ENCODE measurements at places on chromosomes 4 and X.
A peak's percentile ranks its signal among the peaks of the same experiment; 100 is the strongest.

GRCh38 chr4:100644150-100644549 lies 126.3 kb upstream of the EMCN start:
- no peak for DNase-seq

DNA sequence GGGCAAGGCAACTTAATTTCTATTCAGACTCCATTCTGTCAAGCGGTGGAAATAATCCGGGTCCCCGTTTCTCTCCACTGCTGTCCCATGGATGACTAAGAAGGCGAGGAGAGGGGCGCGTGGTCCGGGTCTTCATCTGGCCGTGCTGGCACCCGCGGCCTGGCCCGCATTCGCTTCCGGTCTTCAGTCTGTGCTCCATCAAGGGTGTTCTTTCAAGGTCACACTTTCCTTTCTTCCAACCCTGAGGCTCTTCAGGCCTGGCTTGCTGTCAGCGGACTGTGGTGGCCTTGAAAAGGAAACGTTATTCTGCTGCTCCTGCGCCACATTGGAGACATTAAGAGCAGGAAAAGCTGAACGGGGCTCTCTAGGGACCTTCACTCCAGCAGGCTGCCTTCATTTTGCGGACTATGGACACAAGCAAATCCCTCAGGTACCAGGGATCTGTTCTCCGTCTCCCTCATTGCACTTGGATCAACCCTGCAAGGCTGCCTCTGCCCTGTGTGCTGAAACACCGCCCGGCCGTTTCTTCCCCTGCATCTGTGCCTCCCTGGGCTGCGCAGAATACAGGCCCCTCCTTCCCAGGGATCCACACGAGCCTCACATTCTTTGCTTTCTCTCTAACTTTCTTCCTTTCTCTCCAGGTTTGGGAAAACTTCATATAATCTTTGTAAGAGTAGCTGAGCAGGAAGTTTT lies 5.7 kb upstream of the SLC25A4 start:
- no peak for DNase-seq

- DNase-seq = peak; percentile 56
Measured at GRCh38 chr4:139555705-139556070, 331 bp downstream of the SETD7 start.

- DNase-seq = no peak
Measured at GRCh38 chr4:93605163-93605562, 223.4 kb upstream of the ATOH1 start.

DNA sequence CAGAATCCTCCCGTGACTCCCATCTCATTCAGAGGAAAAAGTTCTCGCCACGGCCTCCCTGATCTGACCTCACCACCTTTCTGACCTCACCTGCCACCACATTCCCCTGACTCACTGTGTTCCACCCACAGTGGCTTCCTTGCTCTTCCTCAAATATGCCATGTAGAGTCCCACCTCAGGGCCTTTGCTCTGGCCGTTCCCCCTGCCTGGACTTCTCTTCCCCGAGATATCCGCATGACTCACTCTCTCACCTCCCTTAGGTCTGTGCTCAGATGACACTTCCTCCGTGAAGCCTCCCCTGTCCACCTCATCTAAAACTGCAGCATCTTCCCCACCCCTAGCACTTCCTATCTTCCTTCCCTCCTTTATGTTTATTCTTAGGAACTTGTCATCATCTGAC lies 7.2 kb upstream of the TSPYL2 start:
- no peak for DNase-seq

DNA sequence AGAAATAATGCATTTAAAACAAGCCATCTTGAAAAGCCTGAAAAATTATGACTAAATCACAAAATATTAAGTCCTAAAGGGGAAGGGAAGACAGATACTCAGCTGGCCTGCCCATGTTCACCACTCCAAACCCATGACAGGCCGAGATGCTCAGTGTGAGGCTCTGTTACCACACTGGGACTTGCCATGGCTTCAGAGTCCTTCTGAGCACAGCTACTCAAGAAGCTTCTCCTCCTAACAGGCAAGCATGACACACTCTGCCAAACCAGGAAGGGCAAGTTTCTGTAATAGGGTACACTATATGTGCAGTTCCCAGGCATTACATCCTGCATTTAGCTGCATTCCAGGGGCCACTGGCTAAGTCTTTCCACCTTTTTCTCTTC lies 34.0 kb upstream of the CYBB start:
- DNase-seq = no peak

- DNase-seq = no peak
Measured at GRCh38 chrX:153642051-153642654, 4.8 kb upstream of the DUSP9 start.

DNA sequence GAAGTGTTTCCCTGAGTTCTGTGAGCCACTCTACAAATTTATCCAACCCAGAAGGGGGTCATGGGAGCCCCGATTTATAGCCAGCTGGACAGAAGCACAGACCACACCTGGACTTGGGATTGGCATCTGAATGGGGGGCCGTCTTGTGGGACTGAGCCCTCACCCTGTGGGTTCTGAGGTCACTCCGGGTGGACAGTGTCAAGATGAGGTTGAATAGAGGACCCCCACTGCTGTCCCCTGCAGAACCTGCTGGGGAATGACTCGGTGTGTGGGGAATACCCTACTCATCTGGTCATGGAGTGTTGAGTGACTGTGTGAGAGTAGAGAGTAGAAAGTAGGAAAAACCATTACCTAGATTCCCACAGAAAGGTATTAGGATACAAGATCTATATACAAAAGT lies 67.5 kb downstream of the ZFYVE28 start:
- no peak for DNase-seq

DNA sequence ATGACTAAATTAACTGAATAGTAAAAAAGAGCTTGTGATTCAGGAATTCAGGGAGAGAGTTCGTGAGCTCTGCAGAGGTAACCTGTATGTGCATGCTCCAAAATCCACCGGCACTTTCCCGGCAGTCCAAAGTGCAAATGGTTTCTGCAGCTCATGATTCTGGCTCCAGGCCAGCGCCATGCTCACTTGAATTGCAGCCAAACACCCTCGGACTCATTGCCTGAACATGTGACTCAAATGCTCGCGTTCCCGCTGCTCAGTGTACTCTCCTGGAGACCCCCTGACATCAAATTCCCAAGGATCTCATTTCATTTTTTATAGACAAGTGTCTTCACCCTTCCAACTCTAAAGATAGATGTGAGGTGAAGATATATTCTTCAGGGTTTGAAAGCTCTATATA lies 44.1 kb upstream of the SH3RF1 start:
- peak; percentile 15 for DNase-seq

GRCh38 chrX:112832481-112833095 lies 8.0 kb downstream of the AMOT start:
- DNase-seq = no peak

DNA sequence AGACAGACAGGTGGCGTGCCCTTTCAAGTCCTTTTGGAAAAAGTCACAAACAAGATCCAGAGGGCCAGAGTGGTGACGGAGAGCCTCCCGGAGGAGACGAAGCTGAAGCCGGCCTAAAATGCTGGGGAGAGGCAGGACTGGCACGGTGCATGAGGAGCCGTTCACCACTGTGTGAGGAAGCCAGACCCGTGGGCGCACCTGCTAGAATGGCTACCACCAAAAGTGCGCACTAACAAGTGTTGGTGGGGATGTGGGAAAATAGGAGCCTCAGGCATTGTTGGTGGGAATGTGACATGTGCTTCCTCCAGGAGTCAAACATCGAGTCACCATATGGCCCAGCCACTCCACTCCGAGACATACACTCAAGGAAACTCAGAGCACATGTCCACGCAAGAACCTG lies 67.4 kb upstream of the HELT start:
- DNase-seq = no peak

GRCh38 chr4:173536808-173537429 lies 6.9 kb upstream of the HAND2 start:
- DNase-seq = no peak

GRCh38 chr4:176817204-176817603 lies 24.5 kb upstream of the VEGFC start:
- no peak for DNase-seq

GRCh38 chrX:24648495-24648894 lies 1.3 kb upstream of the PCYT1B start:
- DNase-seq = no peak

DNA sequence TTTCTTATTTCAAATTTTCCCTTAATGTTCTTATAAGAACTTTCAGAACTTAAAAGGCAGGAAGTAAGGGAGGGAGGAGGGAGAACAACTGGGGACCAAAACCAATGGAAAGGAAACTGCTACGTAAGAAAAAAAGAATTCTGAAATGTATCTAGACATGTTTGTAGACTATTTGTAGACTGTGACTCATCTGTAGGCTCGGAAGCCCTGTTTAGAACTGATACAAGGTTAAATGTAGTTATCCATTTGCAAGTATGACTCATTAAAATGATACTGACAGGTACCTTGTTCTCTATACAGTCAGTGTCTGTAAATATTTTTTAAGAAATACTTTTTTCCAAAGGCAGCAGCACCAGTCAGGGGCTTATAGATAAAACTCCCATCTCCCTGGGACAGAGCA lies 202.0 kb downstream of the DHX15 start:
- DNase-seq = no peak

GRCh38 chr4:118920247-118920646 lies 31.6 kb downstream of the SYNPO2 start:
- no peak for DNase-seq

DNA sequence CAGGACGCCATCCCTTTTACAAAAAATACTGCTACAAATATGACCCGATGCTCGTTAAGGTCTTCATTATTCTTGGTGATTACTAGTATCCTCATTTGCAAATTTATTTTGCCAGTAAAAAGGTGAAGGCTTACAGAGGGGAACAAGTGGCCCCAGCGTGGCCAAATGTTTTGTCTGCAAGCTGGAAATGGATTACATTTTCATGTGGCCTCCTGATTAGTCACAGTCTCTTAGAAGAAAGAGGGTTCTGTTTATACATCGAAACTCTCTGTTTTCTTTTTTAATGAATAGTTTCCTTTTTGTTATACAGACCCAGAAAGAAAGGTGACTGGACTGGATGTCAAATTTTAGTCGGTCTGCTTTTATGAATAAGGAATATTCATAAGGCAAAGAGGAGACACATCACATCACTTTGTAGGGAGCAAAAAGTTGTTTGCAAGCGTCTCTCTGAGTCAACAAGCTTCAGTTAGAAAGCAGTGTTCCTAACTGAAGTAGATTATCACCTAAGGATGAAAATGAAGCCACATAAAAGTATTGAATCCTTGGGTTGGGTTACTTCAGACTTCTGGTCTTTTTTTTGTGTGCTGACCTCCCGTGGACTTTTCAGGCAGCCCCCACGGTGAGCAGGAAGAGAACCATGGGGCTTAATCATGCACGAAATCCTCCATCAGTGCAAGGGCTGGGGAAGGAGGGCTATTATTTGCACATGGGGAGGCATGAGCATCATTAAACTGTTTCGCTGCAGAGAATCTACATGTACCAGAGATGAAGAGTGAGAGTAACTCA lies 125.6 kb downstream of the ARSF start:
- DNase-seq = no peak

Measured in midbrain (tissue), 1 donor.